Inflammatory macrophage (primary cell): ENCODE measurements at places on chromosomes 5 and 9.
A peak's percentile ranks its signal among the peaks of the same experiment; 100 is the strongest.

DNA sequence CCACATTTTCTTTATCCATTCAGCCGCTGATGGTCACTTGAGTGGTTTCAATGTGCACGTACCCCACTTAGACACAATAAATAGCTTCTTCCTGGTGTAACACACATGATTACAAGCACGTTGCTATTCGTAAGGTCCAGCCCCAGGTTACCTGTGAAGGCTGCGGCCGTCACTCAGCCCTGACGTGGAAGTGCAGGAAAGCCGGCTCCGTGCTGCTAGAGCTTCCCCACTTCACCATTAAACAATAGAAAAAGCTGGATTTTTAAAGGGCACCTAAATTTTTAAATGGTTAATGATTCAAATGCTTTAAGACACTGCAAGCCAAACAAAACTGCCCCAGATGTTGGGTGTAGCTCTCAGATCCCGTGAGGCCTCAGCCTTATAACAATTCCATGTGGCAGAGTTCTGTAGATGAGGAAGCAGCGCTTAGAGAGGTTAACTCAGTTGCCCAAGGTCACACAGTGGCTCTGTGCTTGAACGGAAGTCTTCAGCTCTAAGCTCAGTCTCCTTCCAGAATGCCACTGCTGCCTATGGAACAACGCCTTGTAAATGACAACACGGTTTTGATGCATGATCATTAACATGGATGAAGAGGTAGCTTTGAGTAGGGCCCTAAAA lies 125.7 kb downstream of the COL23A1 start:
- DNase-seq, result peak; percentile 47

DNA sequence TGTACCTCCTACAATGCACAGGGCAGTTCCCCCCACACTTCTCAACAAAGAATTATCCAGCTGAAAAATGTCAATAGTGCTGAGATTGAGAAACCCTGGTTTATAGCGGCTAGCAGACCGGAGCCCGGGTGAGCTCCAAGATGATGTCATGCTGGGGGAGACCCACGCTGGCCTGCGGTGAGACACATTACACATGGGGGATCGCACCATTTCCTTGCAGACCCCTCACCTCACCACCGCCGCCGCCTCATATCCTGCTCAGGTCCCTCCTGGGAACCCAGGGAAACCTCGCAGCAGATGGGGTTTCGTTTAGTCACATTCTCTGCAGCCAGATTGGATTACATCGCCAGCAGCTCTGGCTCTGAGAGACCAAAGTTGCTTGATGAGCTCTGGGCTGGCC lies 14.7 kb upstream of the TNC start:
- DNase-seq, result no peak

DNA sequence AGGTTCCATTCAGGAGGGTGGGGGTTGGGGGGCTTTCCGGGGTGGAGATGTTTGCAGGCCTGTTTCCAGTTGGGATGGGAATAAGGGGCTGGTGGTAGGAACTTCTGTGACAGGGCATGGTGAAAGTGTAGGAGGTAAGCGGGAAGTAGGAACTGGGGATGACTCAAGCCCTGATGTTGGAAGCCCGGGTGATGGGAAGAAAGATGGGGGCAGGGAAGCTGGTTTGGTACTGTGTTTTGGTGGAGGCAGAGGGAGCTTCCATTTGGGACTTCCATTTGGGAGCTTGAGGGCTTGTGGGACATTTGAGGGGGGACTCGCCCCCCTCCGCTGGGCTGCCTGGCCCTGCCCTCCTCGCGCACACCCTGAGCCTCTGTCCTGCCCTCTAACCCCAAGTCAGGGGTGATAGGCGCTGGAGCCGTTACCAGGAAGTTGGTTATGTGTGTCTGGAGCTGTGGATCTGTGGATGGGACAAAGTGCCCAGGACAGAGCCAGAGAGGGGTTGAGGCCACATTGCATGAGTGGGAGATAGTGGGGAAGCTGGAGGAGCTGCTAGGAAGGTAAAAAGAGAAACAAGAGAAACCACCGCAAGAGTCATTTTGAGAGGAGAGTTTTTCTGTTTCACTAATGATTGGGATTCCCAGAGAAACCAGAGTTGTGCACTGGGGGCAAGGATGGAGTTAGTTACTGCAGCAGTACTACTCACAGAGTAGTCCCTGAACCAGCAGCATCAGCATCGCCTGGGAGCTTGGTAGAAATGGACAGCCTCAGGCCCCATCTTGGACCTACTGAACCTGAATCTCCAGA lies 6.6 kb downstream of the RGS14 start:
- peak; percentile 26 for DNase-seq

DNA sequence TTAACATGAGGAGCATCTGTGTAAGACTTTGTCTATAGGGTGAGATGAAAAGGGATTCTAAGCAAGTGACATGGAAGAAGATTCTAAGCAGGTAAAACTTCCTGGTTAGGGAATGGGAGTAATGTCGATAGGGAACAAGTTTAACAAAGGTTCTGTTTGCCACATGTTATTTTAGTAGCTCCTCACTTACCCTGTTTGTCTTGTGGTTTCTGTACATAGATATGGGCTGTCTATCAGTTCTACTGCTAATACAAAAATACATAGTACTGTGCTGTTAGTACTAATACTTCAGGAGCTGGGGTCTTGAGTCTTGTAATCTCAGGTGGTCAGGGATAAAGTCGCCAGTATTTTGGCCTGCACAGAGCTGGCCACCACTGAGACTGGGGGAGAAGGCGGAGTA lies 32.9 kb downstream of the RAB24 start:
- DNase-seq, result no peak

DNA sequence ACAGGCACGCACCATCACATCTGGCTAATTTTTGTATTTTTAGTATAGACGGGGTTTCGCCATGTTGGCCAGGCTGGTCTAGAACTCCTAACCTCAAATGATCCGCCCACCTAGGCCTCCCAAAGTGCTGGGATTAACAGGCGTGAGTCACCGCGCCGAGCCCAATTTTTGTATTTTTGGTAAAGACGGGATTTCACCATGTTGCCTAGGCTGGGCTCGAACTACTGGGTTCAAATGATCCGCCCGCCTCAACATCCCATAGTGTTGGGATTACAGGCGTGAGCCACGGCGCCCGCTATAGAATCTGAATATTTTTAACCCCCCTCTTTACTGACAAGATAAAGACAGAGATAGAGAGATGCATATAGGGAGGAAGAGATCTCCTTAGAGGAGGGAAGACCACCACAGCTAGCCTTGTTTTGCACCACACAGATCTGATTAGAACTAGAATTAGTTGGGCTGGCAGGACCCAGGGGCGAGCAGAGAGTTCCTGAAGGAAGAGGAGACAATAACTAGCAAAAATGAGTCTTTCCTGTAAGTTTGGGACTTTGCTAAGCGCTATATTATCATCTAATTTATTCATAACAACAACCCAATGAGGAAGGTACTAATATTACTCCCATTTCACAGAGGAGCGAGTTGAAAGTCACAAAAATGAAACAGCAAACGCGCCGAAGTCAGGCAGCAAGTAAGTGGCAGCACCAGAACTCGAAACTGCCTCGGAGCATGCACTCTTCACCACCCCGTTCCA lies 1.5 kb upstream of the ANKHD1 start:
- no peak for DNase-seq

DNA sequence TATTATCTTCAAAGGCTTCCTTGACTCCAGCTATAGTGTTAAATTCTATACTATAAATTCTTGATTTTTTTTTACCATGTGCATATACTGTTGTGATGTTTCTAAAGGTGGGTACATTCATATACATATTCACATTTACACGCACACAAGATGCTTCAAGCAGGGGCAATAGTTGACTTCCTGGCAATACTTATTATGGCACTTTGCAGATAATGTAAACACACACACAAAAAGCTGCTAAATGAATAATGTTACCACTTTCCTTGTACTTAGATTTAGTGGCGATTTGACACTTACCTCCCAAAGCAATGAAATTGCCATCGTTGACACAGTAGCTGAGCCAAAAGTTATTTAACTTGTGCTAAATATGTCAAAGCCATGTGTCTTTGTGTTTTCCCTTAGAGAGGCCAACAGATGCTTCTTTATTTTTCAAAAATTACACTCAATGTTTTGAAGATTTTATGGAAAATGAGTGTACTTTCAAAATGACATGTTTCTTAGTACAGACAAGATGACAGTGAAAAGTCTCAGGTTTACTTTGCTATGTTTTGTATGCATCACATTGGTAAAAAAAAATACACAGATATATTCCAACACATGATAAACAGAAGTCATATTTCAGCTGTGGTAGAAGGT lies 12.2 kb upstream of the ERAP2 start:
- no peak for DNase-seq

DNA sequence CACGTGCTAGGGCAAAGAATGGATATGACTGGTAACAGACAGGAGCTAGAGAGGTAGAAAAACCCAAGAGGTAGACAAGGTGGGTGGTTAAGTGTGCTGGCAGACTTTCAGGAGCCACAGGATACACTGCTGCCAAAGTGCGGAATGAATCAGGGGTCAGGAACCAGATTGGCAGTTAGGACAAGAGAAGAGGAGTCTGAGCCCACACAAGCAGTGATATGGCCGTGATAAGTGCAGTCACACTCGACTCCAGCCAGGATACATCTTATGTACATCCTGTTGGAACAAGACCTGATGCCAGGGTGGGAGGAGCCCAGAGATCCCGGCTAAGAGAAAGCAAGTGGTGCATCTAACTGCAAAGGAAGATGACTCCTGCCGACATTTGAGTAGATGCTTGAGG lies 10.0 kb downstream of the SLIT3 start:
- no peak for DNase-seq

DNA sequence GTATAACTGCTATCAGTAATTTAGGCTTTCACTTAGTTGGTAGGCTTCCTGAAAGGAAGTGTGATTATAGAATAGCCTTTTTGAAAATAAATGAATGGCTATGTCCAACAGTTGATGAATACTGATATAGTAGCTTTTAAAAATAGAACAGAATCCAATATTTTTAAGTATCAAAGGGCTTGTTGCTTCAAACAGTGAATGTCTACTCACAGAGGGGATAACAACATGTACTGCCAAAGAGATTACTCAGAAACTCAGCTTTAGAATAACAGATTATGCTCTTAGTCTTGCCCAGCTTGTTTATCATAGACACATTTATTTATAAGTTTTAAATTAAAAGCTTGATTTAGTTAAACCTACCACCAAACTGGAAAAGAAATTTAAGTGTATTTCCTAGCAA lies 132.6 kb downstream of the XRCC4 start:
- DNase-seq, result no peak

DNA sequence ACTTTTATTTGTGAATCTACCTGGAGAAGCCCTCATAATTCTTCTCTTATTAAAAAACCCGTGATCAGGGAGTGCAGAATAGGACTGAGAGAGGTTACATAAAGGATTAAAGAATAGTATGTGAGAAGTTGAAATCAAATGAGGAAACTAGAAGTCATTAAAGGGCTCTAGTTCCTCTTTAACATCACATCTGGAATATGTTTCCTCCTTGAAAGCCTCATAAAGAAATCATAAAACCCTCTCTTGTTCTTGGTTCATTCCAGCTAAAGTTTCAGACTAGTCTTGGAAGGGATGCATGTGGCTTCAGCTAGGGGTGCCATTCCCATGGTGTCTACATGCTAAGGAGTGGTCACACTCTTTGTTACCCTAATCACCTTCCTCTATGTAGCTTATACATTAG lies 5.7 kb upstream of the C5orf46 start:
- DNase-seq, result peak; percentile 5

- DNase-seq, result no peak
These were observed 106.1 kb upstream of the ALDH1B1 start for GRCh38 chr9:38286357-38286756.

GRCh38 chr5:41415242-41415641 lies 95.2 kb downstream of the PLCXD3 start:
- no peak for DNase-seq

DNA sequence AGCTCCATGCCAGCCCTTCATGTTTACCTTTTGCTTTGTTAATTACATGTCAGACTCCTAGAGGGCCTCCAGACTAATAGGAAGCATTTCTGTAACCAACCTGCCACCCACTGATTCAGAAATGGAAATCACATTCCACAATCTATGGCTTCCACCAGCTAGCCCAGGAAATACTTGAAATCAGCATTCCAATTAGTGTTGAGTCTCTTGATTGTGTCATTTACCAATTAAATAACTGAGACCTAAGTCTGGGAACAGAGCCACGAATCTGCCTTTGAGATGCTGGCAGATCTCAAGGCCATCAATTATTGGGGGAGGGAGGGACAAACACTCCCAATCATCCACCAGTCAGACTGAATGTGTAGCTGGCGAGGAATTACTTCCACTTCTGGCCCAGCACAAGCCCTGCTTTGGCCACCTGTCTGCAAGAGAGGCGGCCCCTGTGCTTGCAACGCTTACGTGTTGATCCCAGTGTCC lies 27.4 kb upstream of the SAP30L start:
- DNase-seq, result no peak

- no peak for DNase-seq
These were observed 43.6 kb upstream of the RAD23B start for GRCh38 chr9:107239474-107239873.

DNA sequence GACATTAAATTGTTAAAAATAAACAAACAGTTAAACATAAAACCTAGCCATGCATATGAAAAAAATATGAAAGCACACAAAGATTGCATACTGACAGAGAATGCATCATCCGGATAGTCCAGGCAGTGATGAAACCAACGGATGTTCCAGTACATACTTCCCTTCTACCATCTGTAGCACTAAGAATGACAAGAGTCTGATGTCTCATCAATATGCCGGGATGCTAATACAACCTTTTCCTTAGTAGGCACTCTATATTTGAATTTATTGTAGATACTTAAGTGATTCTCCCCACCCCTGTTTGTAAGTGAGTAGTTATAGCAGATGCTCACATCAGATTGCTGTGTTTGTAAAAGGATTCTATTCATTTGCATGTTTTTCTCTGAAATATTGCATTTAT lies 571.2 kb upstream of the WWC1 start:
- DNase-seq, result no peak

GRCh38 chr9:21904776-21905175 lies 89.4 kb downstream of the CDKN2A start:
- no peak for DNase-seq

DNA sequence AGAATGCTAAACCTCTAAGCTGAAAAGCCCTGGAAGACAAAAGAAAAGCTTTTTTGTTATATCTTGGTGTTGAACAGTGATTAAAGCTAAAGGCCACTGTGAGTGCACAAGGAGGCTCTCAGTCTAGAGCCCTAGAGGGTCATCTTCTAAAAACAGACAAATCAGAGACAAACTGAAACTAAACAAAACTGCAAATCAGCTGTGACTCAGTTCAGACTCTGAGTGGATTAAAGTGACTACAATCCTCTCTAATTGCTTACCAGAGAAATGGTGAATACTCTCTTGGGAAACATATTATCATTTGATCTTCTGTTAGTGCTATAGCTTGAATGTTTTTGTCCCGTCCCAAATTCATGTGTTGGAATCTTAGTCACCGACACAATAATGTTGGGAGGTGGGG lies 491.9 kb downstream of the CDH18 start:
- no peak for DNase-seq

DNA sequence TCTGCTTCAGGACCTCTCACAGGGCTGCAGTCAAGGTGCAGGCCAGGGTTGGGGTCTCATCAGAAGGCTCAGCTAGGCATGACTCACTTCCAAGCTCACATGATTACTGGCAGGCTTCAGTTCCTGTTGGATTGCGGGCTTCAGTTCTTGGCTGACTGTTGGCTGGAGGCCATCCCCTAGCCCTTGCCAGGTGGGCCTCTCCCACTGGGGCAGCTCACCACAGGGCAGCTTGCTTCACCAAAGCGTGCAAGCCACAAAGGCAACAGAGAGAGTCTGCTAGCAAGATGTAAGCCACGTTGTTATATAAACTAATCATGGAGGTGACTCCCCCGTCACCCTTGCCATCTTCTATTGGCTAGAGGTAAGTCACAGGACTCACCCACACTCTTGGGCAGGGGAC lies 14.4 kb downstream of the CPLX2 start:
- no peak for DNase-seq

- DNase-seq, result no peak
These were observed 139.5 kb downstream of the CDH10 start for GRCh38 chr5:24505258-24505657.
